ENCODE measurements at places on chromosomes 7 and 10.

GRCh38 chr10:69446650-69447151 lies 4.6 kb upstream of the TSPAN15 start:
- DNase-seq = no peak

DNA sequence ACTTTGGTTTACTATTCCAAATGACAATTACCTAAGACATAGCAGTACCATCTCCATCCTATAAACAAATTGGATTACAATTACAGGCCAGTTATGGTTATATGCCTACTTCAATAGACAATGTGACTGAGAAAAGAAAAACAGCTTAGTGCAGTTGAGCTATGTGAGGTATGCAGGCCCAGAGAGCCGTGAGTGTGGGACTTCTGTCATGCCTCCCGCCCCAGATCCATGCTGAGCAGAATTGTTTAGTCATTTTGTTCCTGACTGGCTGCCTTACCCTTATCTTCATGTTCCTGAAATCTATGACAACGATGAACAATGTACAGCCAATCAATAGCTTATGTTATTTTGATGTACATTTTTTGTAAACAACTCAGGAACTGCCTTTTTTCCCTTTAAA lies 21.7 kb downstream of the LARP4B start:
- DNase-seq = no peak

DNA sequence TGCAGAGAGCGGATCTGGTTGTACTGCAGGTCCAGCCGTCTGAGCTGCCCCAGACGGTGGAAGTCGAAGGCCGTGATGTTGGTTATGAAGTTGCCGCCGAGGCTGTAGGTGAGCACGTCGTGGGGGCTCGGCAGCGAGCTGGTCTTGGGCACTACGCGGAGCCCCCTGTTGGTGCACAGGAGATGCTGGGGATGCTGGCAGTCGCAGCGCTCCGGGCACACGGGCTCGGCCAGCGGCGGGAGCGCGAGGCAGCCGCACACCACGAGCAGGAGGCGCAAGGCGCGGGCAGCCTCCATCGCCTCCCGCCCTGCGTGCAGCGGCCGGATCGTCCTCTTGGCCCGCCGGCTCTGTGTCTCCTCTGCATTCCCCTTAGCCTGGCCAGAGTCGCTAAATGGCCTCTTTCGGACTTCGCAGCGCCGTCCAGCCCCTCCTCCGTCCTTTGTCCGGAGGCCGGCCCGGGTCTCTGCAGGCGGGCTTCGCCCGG lies 337 bp downstream of the TRIL start:
- no peak for DNase-seq

DNA sequence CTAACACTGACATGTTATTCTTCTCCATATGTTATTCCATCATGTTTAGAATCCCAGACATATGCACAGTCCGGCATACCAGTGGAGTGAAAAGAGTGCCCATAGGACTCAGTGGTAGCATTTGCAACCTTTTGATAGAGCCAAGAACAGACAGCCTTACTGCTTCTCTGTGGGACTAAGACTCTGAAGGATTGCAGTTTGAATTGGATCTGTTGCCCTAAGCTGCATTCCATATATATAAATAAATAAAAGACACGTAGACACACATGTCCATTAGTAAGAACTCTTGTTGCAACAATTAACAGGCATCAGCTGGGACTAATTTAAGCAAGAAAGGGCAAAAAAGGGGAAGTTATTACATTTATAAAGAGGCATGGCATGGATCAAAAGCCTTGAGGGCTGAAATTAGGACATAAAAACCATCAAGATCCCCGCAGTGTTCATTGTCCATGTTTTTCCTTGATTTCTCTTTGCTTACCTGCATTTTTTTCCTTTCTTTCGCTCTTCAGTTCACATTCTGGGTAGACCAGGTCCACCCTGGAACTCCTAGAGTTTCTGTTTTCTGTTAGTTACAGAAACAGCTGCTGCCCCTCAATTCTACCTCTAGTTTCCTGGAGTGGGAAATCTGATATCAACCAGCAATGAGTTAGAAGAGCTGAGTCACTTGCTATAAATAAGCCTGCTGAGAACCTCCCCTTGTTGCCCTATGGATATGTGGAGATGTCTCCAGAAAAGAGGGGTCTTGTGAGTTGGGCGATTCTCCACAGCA lies 132.4 kb downstream of the SORCS1 start:
- DNase-seq = no peak

DNA sequence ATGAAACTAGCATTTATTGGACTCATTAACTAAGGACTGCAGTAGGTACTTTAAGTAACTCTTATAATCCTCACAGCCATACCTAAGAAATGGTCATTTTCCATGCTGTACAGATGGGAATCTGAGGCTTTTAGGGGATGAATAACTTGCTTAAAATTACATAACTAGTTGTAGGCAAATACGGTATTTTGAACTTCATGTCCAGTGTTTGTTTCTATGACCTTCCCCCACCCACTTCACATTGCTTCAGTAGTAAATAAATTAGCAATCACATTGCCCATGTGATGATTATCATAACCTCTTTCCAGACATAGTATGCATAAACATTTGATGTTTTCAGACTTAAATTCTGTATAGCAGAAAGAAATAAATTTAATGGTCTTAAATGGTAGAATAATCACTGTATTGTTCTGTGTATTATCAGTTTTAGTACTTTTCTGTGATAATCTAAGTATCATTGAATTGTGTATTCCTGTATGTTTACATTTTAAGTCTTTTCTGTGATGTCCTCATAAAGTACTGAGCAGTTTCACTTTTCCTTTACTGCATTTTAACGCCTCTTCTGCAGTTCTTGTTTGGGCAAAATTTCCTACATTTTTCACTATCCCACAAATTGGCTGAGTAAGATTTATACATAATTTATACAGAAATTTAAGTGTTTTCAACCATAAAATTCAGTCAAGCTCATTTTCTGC lies 48.3 kb downstream of the ANKIB1 start:
- no peak for DNase-seq

- no peak for DNase-seq
These were observed 68.8 kb upstream of the SDK1 start for GRCh38 chr7:3232228-3232627.

Data from stimulated activated naive CD4-positive, alpha-beta T cell (primary cell).